ENCODE measurements at places on chromosomes 1 and 21.

DNA sequence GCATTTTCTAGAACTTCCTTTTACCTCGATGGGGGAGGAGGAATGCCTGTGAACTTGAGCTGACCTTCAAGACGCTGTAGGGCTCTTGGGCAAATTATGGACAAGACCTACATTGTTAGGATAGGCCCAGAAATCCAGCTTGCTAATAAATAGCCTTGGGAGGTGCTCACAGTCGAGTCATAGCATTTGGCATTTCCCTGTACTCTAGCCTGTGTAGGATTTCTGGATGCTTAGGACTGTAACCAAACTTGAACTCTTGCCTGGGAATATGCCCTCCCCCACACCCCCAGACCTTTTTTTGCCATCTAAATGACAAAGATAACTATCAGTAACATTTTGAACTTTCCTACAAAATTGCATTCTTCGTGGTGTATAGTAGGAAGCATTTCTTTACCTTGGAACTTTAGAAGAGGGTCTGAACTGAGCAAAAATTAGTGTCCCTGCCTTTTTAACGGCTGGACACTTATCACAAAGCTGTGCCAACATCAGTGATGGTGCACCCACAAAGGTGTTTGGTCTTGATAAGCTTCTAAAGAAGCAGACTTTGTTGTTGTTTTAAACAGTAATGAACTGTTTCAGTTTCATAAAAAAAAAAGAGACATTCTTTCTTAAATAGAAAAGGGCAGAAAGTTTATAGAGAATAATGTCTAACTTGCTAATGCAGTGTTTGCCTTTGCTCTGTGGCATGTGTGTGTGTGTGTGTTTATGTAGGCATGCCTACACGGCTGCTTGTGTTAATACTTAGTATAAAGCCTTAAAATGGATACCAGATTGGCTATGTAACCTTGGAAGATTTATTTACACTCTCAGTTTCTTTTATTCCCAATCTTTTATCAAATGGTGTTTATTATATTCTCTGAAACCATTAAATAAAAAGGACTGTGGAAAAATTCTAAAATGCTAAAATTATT, 88.2 kb downstream of the NFIA start:
- DNase-seq = no peak

DNA sequence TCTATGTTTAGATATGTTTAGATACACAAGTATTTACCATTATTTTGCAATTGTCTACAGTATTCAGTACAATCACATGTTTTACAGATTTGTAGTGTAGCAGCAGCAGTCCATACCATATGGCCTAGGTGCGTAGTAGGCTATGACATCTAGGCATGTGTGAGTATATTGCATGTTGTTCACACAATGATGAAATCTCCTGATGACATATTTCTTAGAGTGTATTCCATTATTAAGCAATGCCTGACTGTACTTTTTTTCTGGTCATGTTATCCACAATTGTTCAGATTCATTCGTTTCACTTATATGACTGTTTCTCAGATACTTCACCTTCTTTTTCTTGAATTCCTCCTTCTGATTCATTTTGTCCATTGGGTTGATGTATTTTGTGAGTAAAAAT, 9.9 kb upstream of the BACE2 start:
- no peak for DNase-seq

- no peak for DNase-seq
These were observed 56.8 kb upstream of the ABCG1 start for GRCh38 chr21:42161956-42162681.

DNA sequence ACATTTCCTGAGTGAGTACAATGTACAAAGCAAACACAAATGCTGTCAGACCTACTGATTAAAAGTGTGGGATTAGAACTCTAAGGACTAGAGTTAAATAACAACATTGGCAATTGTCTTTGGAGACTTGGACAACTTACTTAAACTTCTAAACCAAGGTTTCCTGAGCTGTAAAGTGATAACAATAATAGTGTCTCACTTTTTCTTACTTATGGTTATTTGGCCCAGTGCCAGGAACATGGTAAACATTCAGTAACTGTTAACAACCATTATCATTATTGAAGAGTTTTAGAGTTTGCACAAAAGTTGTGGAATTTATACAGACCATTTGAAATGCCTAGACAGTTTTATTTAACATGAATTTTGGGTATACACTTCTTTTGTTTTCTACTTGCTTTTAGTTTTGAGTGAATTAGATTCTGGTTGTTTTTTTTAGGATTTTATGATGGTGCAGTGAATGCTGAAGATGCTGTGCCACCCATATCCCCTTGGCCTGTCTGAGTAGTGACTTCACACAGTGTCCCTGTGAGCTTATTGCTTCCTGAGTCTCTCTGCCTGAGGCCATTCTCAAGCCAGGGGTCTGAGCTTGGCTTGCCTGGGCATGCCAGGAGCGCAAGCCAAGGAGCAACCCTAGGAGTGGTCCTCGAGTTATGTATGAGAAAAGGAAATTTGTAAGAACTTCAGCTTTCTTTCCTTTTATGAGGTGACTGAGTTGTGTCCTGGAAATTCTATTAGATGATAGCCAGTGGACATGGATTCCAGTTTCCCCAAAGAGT, 932.8 kb downstream of the TTLL7 start:
- DNase-seq = peak; percentile 15

- no peak for DNase-seq
These were observed 151.1 kb upstream of the DPT start for GRCh38 chr1:168879896-168880734.

DNA sequence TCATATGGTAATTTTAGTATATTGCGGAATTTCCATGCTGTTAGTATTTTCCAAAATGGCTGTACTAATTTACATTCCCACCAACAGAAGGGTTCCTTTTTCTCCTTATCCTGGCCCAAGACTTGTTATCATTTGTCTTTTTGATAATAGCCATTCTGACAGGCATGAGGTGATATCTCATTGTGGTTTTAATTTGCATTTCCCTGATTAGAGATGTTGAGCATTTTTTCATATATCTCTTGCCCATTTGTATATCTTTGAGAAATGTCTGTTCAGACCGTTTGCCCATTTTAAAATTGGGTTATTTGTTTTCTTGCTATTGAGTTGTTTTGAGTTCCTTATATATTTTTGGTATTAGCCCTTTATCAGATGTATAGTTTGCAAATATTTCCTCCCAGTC, 14.0 kb downstream of the CAPZA1 start:
- no peak for DNase-seq
